Astrocyte (in vitro differentiated cells and primary cell): ENCODE measurements at places on chromosomes 16 and 17. TPM values are rescaled to one million over a fixed set of nuclear protein-coding genes. Genes with fewer than 3 reads are reported as not detected.
A peak's percentile ranks its signal among the peaks of the same experiment; 100 is the strongest.

GRCh38 chr16:10988164-10988803, 43.9 kb downstream of the CLEC16A start:
- DNase-seq: no peak

Gene KRT9
- 0.09 TPM in 1 of 2 replicates, not detected in the other for total RNA-seq

Gene CLDN7
- 4.6 and 10.5 TPM in 2 replicates for total RNA-seq

DNA sequence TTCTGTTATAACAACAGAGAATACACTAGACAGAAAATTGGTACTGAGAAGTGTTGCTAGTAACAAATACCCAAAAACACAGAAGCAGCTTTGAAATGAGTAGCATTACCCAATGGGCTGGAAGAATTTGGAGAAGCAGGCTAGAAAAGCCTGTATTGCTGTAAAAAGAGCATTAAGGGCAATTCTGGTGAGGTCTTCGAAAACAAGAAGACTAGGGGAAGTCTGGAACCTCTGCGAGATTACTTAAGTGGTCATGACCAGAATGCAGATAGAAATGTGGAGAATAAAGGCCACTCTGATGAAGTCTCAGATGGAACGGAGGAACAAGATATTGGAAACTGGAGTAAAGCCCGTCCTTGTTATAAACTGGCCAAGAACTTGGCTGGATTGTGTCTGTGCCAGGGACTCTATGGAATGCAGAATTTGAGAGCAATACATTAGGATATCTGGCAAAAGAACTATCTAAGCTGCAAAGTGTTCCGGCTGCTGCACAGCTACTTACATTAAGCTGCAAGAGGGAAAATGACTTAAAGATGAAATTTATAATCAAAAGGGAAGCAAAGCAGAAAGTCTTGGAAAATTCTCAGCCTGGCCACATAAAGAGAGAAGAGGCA, 44.9 kb upstream of the PEMT start:
- DNase-seq: peak; percentile 14

DNA sequence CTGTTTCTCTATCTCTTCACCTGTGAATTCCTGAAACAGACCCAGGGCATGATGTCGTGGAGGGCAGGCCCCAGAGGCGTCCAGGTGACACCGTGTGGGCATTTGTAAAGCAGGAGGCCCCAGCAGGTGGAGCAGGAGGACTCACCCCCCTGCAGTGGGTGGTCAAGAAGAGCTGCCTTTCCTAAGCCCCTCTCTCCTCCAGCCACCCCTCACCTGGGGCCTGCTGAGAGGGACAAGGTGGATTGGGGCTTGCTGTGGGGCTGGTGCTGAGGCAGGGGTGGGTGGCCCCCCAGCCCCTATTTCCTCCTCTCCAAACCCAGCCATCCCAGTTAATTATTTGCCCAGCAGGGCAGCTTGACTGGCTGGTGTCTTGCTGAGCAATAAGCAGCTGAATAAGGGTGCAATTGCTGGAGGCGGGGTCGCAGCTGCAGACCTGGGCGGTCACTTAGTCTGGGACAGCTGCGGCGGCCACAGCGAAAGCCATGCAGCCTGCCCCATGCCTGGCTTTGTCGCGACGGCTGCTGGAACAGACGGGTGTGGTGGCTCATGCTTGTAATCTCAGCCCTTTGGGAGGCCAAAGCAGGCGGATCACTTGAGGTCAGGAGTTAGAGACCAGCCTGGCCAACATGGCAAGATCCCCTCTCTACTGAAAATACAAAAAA, 56.4 kb downstream of the JPH3 start:
- DNase-seq: no peak

GRCh38 chr17:40479754-40480480, 21.5 kb downstream of the TNS4 start:
- no peak for DNase-seq

Gene ANKS3
- 23.7 and 27.2 TPM in 2 replicates for total RNA-seq

- peak; percentile 8 for DNase-seq
These were observed 502.8 kb upstream of the CDH11 start for GRCh38 chr16:65624666-65625065.

GRCh38 chr16:53636978-53637377, 66.7 kb downstream of the RPGRIP1L start:
- DNase-seq: no peak
